ENCODE measurements at places on chromosomes 4 and X. TPM values are rescaled to one million over a fixed set of nuclear protein-coding genes. Genes with fewer than 3 reads are reported as not detected.

- no peak for DNase-seq
Measured at GRCh38 chr4:127916512-127916911, 35.8 kb downstream of the PLK4 start.

GRCh38 chr4:122960611-122961000 is 38.2 kb upstream of the NUDT6 start:
- DNase-seq = no peak

GRCh38 chrX:118974088-118974907 is at the start of gene LONRF3:
Gene LONRF3 (plus strand): TSS chrX:118974618. CDS start chrX:118974781, 163 bp downstream.
- no peak for DNase-seq

- DNase-seq = no peak
Measured at GRCh38 chrX:1496076-1496475, 40.9 kb downstream of the P2RY8 start.

DNA sequence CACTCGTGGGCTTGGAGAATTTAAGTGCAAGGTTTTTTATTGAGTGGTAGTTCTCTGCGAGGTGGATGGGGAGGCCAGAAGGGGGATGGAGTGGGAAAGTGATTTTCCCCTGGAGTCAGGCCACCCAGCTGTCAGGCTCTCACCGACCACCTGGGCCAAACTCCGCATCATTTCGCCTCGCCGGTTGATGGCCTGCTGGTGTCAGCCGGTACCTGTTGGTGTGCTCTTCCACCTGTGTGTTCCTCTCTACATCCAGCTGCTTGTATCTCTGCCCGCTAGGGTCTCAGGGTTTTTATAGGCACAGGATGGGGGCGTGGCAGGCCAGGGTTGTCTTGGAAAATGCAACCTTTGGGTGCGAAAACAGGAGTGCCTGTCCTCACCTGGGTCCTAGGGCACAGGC is 200.9 kb downstream of the DACH2 start:
- no peak for DNase-seq

DNA sequence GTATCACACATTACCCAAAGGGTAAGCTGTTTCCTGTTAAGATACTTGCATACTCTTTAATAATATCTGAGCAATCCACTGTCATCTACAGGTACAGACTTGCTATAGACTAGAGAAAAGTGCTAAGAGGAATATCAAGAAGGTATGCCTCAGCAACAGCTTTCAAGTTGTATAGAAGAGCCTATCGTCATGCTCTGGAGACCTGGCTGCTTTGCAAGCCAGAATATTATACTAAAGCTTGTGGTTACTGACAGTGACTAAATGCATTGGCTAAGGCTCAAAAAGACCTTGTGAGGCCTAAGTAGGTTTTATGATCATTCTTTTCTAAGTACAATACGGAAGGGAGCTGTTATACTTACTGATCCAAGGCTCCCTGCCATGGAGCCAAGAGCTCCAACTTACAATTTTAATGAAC is 11.3 kb downstream of the LAMP2 start:
- no peak for DNase-seq

GRCh38 chrX:120759685-120760084 is 116.0 kb downstream of the CT47B1 start:
- DNase-seq = no peak

DNA sequence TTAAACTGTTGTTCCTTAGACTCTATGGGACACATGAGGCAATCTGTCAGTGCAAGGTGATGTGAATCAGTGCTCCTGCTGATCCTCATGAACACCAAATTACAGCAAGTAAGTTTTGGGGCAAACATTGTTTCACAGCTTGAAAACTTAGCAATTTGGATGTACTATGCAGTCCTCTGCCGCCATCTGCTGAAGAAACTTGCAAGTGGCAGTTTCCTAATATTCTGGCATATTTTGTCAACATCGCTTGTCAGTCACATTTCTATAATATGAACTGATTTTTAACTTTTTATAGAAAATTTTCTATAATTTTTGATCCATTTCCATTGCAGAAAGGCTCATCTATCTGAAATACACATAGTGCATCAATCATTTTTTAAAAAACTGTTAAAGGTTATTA is 56.3 kb downstream of the ZAR1 start:
- no peak for DNase-seq

DNA sequence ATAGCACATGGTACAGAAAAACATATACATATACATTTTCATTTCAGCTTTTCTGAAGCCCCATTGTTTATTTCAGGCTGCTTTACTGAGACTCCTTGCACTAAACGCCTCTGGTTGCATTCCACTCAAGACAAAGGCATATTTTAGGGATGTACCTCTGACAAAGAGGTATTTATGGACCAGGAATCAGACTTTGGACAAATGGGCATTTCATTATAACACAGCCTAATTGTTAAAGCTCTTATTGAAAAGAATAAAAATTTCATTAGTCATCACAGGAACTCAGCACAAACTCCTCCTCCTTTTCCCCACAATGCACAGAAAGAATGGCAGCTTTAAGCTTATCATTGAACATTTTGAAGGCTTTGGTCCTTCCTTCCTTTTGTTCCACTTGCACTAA is 62.9 kb upstream of the UGT8 start:
- DNase-seq = no peak

- DNase-seq = peak; percentile 37
Measured at GRCh38 chr4:140807491-140808252, 51.5 kb upstream of the TBC1D9 start.

The USP17L15 gene
- not detected for polyA plus RNA-seq

All from left renal cortex interstitium (tissue), 4 donors.